ENCODE measurements at places on chromosomes 7 and 10.

GRCh38 chr7:129840757-129841156 is 112.0 kb downstream of the UBE2H start:
- DNase-seq, result no peak

GRCh38 chr10:68435803-68436202 is 28.7 kb upstream of the RUFY2 start:
- DNase-seq, result no peak

DNA sequence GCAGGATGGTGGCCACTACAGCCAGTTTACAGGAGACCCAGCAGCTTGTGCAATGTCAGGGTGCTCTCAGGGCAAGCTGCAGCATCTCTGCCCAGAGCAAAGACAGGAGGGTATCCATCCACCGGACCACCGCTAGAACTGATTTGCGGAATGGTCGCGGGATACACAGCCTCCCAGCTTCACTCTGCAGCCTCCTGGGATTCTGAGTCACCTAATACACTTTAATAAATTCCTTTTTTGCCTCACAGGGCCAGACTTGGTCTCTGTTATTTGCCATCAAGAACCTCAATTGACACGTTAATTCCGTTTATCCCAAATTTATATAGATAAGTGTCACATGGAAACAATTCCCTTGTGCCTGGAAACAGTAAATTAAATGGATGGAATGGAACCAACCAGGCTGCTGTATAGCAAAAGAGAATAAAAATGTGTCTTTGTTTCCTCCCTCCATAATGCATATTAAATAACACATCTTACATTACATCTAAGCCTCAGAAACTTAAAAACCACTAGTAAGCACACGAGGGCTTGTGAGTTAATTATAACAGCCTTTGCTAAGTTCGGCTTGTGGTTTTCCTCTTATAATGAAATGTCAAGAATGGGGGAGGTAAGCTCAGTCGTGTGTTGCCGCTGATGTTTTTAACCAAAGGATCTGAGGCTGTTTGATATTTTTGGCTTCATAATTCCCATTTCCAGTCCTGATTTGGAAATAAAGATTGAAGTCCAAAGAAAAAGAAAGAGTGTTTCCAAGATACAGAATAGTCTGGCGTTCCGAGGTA is 52.1 kb downstream of the ADRB1 start:
- DNase-seq, result no peak

GRCh38 chr7:28685644-28686417 is 272.3 kb downstream of the TRIL start:
- peak; percentile 91 for DNase-seq

- no peak for DNase-seq
These were observed 44.4 kb upstream of the TOMM7 start for GRCh38 chr7:22867003-22867402.

DNA sequence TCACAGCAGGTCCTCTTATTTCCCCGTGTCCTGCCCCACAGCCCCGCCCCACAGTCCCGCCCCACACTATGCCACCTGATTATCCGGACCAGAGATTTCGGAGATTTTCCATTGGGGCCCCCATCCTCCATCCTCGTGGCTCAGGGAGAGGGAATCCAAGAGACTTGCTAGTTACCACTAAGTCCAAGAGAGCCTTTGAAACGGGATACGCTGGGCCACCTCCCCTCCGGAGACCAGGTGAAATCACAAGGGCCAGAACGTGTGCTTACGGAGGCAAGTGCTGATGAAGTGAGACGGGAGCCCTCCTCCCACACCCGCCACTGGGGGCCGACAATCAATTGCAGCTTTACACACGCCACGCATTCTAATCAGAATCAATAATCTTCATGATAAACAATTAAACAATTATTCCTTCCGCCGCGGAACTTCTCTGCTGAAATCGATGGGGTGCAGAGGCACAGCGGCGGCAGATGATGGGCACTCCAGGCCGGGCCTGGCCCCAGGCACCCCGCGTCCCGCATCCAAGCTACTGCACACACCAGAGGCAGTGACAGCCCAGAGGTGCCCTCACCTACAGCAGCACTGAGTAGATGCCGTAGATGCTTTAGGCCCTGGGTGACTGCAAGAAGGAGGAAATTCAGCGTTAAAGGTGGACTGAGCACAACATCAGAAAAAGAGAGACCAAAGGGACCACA is 534.0 kb upstream of the FOXK1 start:
- no peak for DNase-seq

DNA sequence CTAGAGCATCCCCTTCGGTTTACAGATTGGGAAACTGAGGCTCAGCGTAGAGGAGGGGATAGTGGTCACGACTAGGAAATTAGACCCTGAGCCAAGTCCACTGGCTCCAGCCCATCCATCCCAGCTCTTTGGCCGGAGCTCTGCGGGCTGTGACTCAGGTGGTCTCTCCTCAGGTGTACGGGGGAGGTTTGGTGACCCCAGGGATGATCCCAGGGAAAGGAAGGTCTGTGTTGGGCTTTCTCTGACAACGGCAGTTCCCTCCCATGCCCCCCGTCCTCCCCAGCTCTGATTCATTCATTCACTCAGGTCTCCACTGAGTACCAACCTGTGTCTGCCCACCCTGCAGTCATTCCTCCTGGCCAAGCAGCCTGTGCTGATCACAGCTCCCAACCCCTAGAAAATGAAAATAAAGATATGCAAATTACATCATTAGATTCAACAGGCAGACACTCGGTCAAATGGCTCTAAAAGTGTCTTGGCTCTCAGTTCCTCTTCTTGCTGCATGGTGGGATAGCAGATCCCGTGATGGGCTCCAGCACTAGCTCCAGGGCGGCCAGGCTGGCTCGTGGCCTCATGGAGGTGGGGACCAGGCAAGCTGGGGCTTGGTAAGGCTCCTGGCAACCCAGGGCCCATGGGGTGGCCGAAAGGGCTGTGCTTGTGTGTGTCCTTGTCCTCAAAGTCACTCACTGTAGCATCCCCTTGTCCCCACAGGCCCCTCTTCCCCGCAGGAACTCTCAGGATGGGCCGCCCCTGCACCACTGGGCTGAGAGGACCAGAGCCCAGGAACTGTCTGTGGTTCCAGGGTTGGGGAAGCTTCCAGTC is 37.8 kb downstream of the CLRN3 start:
- DNase-seq, result peak; percentile 78

- DNase-seq, result no peak
These were observed 4.4 kb downstream of the PRKAR2B start for GRCh38 chr7:107048783-107049418.

DNA sequence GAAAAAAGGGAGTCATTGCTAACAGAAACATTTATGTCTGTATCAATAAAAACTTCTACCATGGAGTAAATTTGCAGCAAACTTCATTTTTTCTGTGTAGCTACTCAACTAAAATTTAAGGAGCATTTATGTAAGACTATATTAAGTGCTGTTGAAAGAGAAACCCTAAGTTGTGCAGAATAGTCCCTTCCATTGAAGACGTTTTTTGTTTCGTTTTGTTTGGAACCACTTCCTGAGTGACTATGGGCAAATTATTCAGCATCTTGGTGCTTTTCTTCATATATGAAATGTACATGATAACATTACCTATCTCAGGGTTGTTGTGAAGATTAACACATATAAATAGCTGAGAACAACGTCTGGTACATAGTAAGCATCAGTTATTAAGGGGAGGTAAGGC is 24.3 kb downstream of the SEM1 start:
- no peak for DNase-seq

All from mesenteric fat pad (tissue), 1 donor.